Skin of body (tissue), 3 donors: ENCODE measurements at places on chromosomes 5 and 9.

GRCh38 chr9:126290871-126291270 lies 35.8 kb upstream of the MVB12B start:
- no peak for DNase-seq

DNA sequence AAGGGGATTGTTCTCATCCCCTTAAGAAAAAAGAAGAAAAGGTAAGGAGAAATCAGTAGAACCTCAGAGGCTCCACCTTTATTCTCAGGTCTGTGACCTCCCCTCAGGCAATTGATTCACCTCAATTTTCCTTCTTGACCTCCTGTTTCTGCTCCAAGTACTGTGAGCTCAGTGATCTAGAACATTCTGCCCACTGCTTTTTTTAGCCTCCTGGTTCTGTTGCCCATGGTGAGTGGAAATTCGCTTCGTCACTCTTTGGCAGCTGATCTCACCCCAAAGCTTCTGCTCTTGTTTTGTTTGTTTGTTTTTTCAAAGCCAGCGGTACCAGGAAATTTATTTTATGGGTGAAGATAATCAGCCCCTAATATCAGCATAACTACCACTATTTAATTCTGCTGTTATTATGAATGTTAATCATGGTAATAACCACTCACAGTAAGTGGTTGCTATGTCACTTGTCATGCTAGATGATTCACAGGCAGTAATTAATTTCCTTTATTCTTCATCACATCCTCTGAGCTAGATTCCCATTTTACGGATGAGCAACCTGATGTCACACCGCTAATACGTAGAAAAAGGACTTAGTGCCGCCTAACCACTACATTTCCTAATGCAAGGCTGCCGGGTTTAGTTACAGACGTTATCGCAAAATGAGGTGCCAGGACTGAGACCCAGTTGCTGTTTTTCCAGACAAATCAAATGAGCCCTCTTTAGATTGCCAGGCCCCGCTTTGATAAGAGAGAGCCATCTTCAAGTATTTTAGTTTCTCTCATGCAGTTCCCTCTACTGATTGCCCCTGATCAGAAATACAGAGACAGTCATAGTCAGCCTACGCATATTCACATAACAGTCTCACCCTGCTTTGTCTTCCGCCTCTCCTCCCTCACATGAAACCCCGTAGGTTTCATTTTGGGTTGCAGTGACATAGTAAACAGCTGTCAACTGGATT lies 78.2 kb downstream of the CYFIP2 start:
- no peak for DNase-seq

DNA sequence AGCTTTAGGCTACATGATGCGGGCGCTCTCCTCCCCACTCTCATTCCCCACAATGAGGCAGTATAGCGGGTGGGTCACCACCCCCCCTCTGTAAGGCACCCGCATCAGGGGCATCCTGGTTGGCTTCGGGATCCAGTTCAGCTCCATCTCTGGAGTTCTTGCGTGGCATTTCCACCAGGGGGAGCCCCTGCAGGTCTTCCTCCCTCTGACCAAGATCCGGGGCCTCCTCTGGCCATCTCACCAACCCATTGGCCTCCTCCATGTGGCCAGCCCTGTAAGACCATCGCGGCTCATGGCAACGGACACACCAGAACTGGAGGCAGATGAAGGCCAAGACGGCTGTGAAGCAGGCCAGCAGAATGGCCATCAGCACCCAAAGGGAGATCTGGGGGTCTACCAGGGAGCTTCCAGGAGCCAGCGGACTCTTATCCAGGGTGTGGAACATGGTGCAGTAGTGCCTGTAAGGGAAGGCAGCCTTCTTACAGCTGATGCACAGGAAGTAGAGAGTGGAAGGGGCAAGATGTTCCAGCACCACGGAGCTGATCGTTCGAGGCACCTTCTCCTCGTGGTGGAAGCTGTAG lies 77.0 kb downstream of the CYFIP2 start:
- no peak for DNase-seq

DNA sequence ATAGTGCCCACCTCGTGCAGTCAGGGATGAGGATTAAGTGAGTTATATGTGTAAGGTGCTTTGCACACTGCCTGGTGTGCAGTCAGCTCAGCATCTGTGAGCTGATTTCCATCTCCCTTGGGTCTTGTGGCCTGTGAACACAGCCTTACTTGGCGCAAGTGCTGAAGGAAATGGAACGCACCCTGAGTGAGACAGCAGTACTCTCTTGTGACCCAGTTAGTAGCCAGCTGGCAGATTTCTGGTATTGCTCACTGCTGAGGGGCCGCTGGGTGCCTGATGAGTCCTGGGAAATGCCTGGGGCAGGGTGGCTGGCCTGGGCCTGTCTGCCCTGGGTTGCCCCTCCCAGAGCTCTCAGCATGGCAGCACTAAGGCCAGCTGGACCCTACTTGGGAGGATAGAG lies 90.9 kb upstream of the BOD1 start:
- no peak for DNase-seq

DNA sequence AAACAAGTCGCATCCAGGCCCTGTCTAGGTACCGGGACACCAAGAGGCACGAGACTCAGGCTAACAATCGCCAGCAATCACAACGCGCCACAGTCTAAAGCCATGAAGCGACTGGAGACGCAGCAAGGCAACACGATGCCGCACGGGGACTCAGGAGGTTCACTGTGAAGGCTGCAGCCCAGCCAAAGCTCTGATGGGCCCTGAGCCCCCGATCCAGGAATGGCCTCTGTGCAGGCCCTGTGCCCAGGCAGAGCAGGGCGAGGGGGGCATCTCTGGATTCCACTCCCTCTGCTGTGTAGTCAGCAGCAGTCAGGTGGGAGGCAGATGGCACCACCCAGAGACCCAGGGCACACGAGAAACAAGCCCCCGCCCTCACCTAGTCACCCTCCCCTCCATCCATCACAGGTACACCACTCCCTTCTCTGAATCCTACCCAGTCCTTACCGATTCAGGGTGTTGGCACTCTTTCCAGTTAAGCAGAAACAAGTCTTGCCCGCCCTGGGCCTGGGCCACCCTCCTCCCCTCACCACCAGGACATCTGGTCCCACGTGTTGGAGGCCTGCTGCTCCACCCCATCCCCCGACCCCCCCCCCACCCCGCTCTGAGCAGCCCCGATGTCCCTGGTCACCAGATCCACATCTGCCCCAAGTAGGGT lies 1.1 kb downstream of the RALGDS start:
- DNase-seq, result peak; percentile 25

GRCh38 chr5:109550077-109550476 lies 139.7 kb upstream of the MAN2A1 start:
- DNase-seq, result no peak

- DNase-seq, result no peak
Measured at GRCh38 chr5:165780901-165781300, 2275.5 kb downstream of the MAT2B start.

GRCh38 chr5:351084-351920 lies 29.8 kb downstream of the AHRR start:
- DNase-seq, result no peak

DNA sequence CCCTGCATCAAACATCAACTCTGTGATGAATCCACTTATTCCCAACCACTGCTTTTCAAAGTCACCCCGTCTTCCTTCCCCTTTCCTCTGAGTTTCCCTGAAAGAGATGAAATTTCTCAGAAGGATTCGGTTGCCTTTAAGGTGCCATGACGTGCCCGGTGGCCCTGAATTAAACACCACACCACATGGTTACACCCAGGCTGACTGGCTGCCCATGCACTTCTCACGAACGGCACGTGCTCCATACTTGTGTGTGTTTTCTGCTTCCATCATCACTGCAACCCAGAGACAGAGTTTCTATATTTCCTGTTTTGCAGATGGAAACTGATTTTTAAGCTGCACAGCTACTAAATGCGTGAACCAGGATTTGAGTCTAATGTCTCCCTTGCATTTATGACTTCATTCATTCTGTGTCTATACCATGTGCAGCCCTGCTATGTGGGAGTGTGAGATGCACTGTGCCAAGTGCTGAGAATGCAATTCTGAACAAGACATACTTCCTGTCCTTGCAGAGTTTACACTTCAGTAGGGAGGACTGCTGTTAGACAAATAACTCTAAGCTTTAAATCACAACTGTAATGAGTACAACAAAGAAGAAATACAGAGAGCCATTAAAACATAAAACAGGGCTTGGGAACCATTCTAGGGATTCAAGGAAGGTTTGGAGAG lies 162.9 kb downstream of the NXNL2 start:
- no peak for DNase-seq

DNA sequence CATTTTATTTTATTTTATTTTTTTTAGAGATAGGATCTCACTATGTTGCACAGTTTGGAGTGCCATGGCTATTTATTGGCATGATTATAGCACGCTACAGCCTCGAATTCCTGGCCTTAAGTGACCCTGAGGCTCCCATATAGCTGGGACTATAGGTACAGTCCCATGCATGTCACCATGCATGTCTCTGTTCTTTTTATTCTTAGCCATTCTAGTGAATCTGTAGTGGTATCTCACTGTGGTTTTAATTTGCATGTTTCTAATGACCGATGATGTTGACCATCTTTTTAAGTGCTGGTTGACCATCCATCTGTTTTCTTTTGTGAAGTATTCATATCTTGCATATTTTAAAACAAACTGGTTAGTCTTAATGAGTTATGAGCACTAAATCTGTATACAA lies 76.1 kb downstream of the SLC44A1 start:
- no peak for DNase-seq

- DNase-seq, result no peak
Measured at GRCh38 chr9:126715382-126715781, 89.5 kb upstream of the ZBTB43 start.

DNA sequence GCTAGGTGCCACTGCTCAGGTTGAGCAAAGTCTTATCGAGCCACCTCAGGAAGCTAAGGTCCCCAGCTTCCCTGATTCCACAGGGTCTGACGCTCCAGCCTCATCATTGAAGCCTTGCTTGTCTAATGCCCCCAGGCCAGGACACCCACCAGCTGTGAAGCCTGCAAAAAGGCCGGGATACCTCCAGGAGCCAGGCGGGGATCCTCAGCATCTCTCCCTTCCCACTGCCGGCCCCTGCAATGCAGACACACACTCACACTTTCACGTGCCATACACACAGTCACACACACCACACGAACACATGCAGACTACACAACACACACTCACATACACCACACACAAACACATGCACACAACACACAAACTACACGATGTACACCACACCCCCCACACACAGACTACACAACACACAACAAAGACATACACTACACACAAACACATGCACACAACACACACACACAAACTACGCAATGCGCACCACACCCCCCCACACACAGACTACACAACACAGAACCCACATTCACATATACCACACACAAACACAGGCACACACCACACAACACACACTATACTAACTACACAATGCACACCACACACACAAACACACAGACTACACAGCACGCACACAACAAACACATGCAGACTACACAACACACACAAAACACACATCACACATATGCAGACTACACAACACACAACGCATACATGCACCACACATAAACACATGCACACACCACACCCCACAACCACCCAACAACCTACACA lies 17.8 kb upstream of the S1PR3 start:
- DNase-seq, result no peak

GRCh38 chr5:120367896-120368634 lies 96.0 kb upstream of the PRR16 start:
- DNase-seq, result no peak

DNA sequence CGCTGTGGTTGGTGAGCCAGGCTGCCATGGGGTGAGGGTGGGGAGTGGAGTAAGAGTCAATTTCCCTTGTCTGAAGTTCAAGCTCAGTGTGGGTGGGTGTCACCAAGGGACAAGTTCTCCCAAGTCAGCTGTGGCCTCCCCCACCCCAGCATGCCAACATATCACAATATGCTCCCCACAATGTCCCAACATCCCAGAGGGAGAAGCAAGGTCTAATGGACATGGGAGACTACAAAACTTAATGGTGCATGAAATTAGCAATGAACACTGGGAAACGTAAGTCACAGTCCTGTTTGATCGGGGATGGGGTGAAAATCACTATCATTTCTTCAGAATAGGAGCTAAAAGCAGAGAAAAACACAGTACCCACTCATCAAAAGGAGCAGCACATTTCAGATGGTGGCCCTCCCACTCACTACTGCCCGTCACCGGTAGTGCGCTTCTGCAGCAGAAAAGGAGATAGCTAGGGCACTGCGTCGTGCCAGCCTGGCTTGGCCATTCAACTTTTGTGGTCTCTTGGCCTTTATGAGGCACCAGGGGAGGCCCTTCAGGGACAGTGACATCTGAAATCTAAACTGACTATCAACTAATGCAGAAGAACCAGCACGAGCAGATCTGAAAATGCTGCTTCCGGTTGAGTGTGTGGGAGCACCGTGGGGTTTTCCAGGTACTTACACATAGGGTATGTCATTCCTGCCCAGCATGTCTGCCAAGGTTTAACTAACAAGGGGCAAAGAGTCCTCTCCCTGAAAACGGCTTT lies 20.5 kb upstream of the NDFIP1 start:
- no peak for DNase-seq

DNA sequence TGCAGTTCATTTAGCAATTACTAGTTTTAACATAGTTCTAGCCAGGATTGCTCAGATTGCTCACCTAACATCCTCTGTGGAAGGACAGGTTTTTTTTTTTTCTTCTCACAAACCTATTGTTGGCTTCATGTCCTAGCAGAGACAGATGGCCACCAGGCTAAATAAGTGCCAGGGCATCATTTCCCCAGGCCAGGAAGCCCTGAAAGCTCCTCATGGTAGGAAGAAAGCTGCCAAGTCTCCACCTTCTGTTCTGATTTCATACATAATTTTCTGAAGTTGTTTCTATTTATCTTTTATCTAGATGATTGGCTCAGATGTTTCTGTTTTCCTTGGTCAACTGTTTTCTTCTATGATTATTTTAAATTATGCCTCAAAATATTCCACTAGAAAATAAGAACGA lies 31.0 kb downstream of the EFCAB9 start:
- DNase-seq, result no peak

- no peak for DNase-seq
Measured at GRCh38 chr9:2116073-2116472, 100.9 kb downstream of the SMARCA2 start.

DNA sequence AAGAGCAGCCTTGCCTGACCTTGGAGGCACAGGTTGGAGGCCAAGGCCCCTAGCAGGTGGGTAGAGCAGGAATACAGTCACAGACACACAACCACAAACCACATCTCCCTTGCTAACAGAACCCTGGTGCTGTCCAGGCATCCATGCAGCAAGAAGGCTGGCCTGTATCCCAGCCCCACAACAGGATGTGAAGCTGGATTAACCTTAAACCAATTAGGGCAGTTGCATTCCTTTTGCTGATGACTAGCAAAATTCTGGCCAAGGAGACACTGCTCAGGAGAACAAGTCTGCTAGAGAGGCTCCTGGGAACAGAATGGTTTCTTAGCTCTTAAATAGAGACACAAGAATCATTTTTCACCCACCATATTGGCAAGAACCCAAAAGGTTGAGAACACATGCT lies 97.8 kb downstream of the C5orf15 start:
- DNase-seq, result no peak

- no peak for DNase-seq
Measured at GRCh38 chr5:72161951-72162350, 54.7 kb downstream of the MAP1B start.

GRCh38 chr5:3006526-3006925 lies 255.0 kb upstream of the IRX2 start:
- no peak for DNase-seq

DNA sequence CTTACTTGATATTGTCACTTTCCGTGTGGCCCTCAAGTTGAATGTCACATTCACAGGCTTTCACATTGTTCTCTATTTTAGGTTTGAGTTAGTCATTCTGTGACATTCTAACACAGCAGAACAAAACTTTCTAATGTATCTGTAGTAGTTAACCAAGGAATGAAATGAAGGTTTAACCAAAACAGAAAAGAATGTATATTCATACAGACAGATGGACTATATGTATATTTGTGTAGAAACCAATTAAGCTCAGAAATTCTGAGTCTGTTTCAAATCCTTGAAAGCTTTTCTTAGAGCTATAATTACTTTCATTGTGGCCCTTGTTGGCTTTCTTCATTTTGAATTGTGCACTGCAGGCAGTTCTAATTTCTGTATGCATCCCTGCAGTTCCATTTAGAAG lies 654.7 kb downstream of the LRRC70 start:
- DNase-seq, result no peak
